ENCODE measurements at places on chromosomes 7 and 10.

- no peak for DNase-seq
Observed at GRCh38 chr7:132501956-132502355, 74.3 kb downstream of the PLXNA4 start.

DNA sequence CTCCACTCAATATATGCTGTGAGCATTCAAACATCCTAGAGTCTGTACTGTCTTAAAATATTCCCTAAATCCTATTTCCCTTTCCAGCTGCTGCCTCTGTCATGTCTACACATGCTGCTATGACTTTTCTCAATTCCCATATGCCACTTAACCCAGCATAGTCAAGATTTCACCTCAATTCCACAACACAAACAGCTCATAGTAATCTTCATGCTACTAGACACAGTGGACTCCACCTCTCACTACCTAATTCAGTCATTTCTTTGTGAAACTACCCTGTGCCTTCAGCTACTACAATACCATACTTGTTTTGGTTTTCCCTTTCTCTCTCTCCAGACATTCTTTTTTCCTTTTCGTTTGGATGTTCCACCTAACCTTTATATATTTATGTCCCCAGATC, 45.5 kb downstream of the GSAP start:
- DNase-seq = no peak

DNA sequence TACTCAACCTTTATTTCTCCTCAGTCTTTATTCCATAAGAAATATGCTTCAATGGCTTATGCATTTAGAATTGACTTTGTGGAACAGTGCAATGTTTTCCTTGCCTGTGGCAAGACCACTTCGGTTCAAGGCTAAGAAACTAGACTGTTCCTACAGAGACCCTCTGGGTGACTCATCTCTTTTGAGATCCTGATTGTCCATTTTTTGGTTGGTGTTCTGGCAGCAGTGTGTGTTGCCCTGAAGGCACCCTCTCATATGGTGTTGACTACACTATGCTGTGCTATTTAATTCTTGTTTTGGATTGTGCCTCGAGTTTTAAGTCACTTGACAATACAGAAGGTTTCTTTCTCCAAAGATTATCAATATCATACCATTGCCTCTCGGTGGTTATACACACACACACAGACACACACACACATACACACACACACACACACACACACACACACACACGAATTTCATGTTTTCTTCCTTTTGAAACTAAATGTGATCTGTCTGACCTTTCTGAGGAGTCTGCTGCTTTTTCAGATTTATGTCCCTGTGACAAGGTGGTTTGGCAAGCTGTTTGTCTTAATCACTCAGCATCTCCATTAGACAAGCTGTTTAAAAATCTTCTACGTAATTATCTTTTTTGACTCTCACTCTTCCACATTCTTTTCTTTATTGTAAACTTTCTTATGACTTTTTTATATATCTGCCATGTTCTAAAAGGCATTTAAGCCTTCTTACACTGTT, 187.2 kb downstream of the VTI1A start:
- no peak for DNase-seq

- no peak for DNase-seq
Observed at GRCh38 chr7:26013551-26014083, 138.4 kb upstream of the NFE2L3 start.

DNA sequence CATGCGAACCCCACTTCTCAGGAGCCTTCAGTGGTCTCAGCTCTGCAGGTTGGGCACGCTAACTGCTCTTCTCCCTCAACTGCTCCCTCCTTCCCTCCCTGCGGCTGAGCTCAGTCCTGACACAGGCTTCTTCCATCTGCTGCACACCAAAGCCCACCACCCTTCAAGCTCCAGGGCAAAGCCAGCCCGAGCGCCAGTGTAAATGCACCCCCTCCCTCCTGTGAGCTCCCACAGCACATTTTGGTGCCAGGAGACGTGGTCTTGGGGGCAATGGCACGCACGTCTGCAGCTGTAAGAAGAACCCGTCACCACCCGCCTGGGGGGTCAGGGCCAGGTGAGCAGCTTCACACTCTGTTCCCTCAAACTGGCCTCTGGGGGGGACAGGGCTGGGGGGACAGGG, 15.9 kb downstream of the VIPR2 start:
- DNase-seq = no peak

DNA sequence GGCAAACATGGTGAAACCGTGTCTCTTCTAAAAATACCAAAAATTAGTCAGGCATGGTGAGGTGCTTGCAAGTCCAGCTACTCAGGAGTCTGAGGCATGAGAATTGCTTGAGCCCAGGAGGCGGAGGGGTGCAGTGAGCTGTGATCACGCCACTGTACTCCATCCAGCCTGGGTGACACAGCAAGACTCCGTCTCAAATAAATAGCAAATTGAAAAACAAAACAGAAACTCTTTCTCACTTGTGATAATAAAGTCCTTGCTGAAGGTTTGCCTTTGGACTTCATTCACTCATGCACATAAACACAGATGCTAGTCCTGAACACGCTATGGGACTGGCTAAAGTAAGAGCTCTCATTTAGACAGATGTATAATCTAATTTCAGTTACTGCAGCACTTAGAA, 37.6 kb downstream of the ANK3 start:
- DNase-seq = no peak

DNA sequence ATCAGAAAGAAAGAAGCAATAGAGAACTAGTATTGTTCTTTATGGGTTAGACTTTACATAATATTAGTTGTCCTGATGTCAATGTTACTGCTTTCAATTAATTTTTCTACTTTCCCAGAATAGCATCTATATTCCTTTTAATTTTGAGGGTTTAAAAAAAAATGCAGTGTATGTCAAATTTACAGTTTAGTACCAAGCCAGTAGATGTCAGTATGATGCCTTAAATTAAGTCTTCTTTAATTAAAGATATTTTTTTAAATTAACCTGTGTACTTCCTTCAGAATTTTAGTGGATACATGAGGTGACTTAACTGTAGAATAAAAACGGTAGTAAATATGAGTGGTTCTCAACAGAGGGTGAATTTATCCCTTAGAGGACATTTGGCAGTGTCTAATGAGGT, 35.2 kb upstream of the STOX1 start:
- DNase-seq = no peak

DNA sequence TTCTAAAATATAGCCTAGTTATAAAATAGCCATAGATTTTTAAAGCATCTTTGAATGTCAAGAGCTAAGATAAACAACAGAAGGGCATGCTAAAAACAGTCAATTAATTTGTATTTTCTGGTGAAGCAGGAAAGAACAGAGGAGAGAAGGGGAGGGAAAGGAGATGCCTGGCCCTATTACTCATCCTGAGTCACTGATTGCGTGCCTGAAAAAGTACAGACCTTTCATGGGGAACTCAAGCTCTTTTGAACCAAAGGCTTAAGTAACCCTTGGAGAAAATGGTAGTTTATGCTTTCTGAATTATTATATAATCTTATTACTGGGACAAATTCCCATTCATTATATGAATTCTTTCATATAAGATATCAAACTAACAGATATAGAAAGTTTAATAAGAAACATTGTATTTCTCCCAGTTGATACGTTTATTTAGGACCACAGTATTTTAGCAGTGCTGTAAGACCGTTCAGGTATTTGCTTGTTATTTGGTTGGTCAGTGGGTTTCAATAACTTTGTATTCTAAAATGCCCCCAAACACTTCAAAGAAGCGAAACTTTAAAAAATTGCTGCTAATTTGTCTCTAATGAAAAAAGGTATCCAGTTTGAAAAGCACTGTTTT, 151.3 kb downstream of the HGF start:
- no peak for DNase-seq

- no peak for DNase-seq
Observed at GRCh38 chr10:103517234-103518085, 24.0 kb downstream of the NEURL1 start.

DNA sequence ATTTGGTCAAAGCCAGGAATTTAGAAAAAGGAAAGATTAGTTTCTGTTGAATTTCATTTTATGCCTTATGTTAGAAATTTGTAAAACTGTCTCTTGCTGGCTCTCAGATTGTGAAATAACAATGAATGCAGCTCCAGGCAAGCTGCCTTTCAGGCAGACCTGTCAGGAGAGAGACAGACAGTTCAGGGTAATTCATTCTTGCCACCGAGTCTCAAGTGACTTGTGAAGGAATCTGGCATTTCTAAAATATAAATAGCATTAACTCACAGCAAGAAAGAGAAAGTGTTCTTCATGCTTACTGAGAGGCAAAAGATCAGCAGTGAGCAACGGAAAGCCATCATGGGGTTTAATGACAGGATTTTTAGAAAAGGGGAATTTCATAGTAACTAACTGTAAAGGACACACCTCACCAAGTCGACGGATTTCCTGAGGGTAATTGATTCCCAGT, 442.3 kb upstream of the AKR1E2 start:
- no peak for DNase-seq
